ENCODE measurements at places on chromosomes 16 and 17.

DNA sequence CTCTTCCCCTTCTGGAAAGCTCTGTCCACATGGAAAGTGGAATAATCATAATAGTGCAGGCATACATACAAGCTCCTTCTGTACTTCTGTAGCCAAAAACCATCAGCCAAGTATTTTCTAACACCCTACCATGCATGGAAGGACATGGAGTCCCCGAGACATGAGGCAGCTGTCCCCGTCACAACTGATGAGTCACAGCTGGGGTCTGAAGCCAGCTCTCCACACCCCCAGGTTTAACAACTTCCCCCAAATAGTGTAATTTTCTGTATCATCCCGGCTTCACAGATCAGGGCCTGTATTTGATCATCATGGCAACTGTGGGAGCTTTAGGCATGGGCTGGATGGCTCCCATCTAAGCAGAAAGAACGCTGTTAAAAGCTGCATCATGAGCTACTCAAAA is 16.6 kb downstream of the C16orf96 start:
- no peak overlapping the region for H3K27ac ChIP-seq
- DNase-seq: no peak
- H3K27me3 ChIP-seq: no peaks in the 10 kb centered on the region
- no peaks in the 10 kb centered on the region for H3K36me3 ChIP-seq
- no peak overlapping the region for H3K4me3 ChIP-seq

GRCh38 chr17:57662644-57663308 is 82.3 kb downstream of the CCDC182 start:
- peaks cover 7% of the 10 kb centered on the region for H3K4me1 ChIP-seq
- H3K27me3 ChIP-seq: no peaks in the 10 kb centered on the region
- peak overlapping the region; percentile 32 for H3K27ac ChIP-seq
- H3K4me3 ChIP-seq: no peak overlapping the region
- DNase-seq: peak; percentile 95
- H3K36me3 ChIP-seq: peaks cover 8% of the 10 kb centered on the region

GRCh38 chr16:4085405-4085970 is 30.8 kb downstream of the ADCY9 start:
- peak; percentile 60 for DNase-seq
- H3K36me3 ChIP-seq: peaks cover 3% of the 10 kb centered on the region
- no peaks in the 10 kb centered on the region for H3K27me3 ChIP-seq
- H3K4me1 ChIP-seq: peaks cover 13% of the 10 kb centered on the region
- H3K27ac ChIP-seq: no peak overlapping the region

- no peak for DNase-seq
- no peak overlapping the region for H3K4me3 ChIP-seq
- H3K4me1 ChIP-seq: peaks cover 11% of the 10 kb centered on the region
- H3K36me3 ChIP-seq: no peaks in the 10 kb centered on the region
- H3K27me3 ChIP-seq: no peaks in the 10 kb centered on the region
- no peak overlapping the region for H3K27ac ChIP-seq
These were observed 115.0 kb upstream of the CIBAR2 start for GRCh38 chr16:85227084-85227945.

- no peak overlapping the region for H3K27ac ChIP-seq
- H3K36me3 ChIP-seq: no peaks in the 10 kb centered on the region
- no peaks in the 10 kb centered on the region for H3K4me1 ChIP-seq
- no peak for DNase-seq
These were observed 83.3 kb downstream of the HS3ST3A1 start for GRCh38 chr17:13518261-13519000.

GRCh38 chr17:3020381-3020780 is 43.0 kb downstream of the OR1D5 start:
- no peaks in the 10 kb centered on the region for H3K27me3 ChIP-seq
- peaks cover 6% of the 10 kb centered on the region for H3K4me1 ChIP-seq
- DNase-seq: no peak
